Airway epithelial cell (primary cell): ENCODE measurements at places on chromosomes 5 and 9. TPM values are rescaled to one million over a fixed set of nuclear protein-coding genes. Genes with fewer than 3 reads are reported as not detected.

The GBGT1 gene
- total RNA-seq = 3.2 and 4.4 TPM in 2 replicates

The RRAGA gene
- 40.8 and 46.8 TPM in 2 replicates for total RNA-seq

The TSLP gene
- 0.23 and 0.85 TPM in 2 replicates for total RNA-seq

The ADGRD2 gene
- not detected in 2 replicates for total RNA-seq

The MLLT3 gene
- 14.5 and 23.3 TPM in 2 replicates for total RNA-seq

The TAS2R1 gene
- not detected in 2 replicates for total RNA-seq

The CSF2 gene
- total RNA-seq = 0.28 TPM in 1 of 2 replicates, not detected in the other

The FBXO38 gene
- 19.7 and 20.8 TPM in 2 replicates for total RNA-seq

The TRPM3 gene
- total RNA-seq = not detected in 2 replicates

The MYO10 gene
- total RNA-seq = 29.4 and 36.7 TPM in 2 replicates

The NMUR2 gene
- not detected in 2 replicates for total RNA-seq

The CARTPT gene
- total RNA-seq = not detected in 2 replicates

The MAMDC4 gene
- 0.74 and 1.4 TPM in 2 replicates for total RNA-seq

The SETX gene
- total RNA-seq = 22.0 and 24.9 TPM in 2 replicates

The SLC4A9 gene
- not detected in 2 replicates for total RNA-seq

The ASPN gene
- total RNA-seq = not detected in 2 replicates

The LURAP1L gene
- total RNA-seq = 10.5 and 12.1 TPM in 2 replicates

The COL23A1 gene
- 0.23 and 0.35 TPM in 2 replicates for total RNA-seq

The RANBP17 gene
- 3.4 and 3.5 TPM in 2 replicates for total RNA-seq

The ERGIC1 gene
- total RNA-seq = 58.2 and 91.5 TPM in 2 replicates

The INSL6 gene
- not detected in 2 replicates for total RNA-seq

The MCC gene
- 36.5 and 38.8 TPM in 2 replicates for total RNA-seq

The SLC25A2 gene
- total RNA-seq = not detected in 2 replicates

The ZCCHC7 gene
- total RNA-seq = 13.8 and 14.8 TPM in 2 replicates

The INSL4 gene
- 1.0 TPM in 1 of 2 replicates, not detected in the other for total RNA-seq

The TMEM174 gene
- not detected in 2 replicates for total RNA-seq

The WNT8A gene
- not detected in 2 replicates for total RNA-seq

The ANKRD18B gene
- 10.9 and 13.5 TPM in 2 replicates for total RNA-seq

The LAMC3 gene
- 0.07 TPM in 1 of 2 replicates, not detected in the other for total RNA-seq

The SHISAL2B gene
- not detected in 2 replicates for total RNA-seq

The ZFP2 gene
- 0.35 and 1.3 TPM in 2 replicates for total RNA-seq

The IL5 gene
- total RNA-seq = not detected in 2 replicates

The NREP gene
- total RNA-seq = 12.3 and 16.7 TPM in 2 replicates

The EGFLAM gene
- total RNA-seq = 2.5 TPM in 1 of 2 replicates, not detected in the other

The RNF183 gene
- 0.21 TPM in 1 of 2 replicates, not detected in the other for total RNA-seq

The SCGB3A1 gene
- total RNA-seq = 0.60 TPM in 1 of 2 replicates, not detected in the other

The SLC1A3 gene
- 2.7 and 12.1 TPM in 2 replicates for total RNA-seq

The UBTD2 gene
- total RNA-seq = 11.1 and 14.7 TPM in 2 replicates

The TAL2 gene
- total RNA-seq = 0.35 TPM in 1 of 2 replicates, not detected in the other

The ANKRD18A gene
- 0.98 and 1.6 TPM in 2 replicates for total RNA-seq

The ANKRD31 gene
- total RNA-seq = 0.09 and 0.21 TPM in 2 replicates

The WHRN gene
- total RNA-seq = 0.88 and 3.1 TPM in 2 replicates

The SMARCA2 gene
- 34.8 and 67.8 TPM in 2 replicates for total RNA-seq

The ADAMTSL2 gene
- not detected in 2 replicates for total RNA-seq

The PTGS1 gene
- total RNA-seq = 4.2 and 4.7 TPM in 2 replicates

The CCNB1 gene
- total RNA-seq = 153 and 171 TPM in 2 replicates

The IFNA2 gene
- total RNA-seq = not detected in 2 replicates

The ST8SIA4 gene
- 0.05 and 0.14 TPM in 2 replicates for total RNA-seq

The CYLC2 gene
- not detected in 2 replicates for total RNA-seq

The PTCD2 gene
- 6.1 and 7.6 TPM in 2 replicates for total RNA-seq
